ENCODE measurements at places on chromosomes 7 and 10.

DNA sequence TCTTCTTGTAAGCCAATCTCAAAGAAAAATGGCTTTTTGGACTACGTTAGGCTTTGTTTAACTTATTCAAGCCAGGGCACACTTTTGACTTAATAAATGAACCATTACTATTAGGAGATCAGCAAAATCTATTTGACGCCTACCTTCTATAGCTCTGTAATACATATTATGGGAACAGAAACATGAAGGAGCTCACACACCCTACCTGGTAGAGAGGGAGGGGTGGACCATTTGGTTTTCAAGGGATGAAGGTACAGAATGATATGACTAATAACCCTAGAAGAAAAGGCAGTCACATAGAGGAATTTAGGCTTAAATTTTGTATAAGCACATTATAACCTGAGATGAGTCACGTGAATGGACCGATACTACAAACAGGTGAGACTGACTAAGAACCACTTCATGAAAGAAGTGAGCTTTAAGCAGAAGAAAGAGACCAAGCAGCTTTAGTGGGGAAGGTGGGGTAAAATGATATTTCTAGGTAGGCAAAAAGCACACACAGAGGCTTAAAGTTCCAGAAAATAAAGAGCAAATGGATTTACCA is 106.8 kb upstream of the CTTNBP2 start:
- DNase-seq = no peak

- no peak for DNase-seq
Observed at GRCh38 chr7:67447297-67447696, 450.7 kb downstream of the TYW1 start.

- no peak for DNase-seq
Observed at GRCh38 chr7:7570584-7570983, 3.9 kb downstream of the MIOS start.

DNA sequence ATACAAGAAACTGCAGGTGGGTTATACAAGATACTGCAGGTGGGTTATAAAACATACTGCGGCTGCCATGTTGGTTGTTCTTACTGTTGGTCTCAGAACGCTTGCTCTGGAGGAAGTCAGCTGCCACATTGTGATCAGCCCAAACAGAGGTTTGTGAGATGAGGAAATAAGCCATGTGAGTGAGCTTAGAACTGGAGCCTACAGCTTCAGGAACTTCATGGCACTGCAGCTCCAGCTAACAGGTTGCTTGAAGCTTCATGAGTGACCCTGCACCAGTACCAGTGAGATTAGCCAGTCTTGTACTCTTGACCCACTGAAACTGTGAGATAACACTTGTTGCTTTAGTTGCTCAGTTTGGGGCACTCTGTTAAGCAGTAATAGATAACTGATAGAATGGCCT is 74.5 kb upstream of the PRKCQ start:
- DNase-seq = no peak

DNA sequence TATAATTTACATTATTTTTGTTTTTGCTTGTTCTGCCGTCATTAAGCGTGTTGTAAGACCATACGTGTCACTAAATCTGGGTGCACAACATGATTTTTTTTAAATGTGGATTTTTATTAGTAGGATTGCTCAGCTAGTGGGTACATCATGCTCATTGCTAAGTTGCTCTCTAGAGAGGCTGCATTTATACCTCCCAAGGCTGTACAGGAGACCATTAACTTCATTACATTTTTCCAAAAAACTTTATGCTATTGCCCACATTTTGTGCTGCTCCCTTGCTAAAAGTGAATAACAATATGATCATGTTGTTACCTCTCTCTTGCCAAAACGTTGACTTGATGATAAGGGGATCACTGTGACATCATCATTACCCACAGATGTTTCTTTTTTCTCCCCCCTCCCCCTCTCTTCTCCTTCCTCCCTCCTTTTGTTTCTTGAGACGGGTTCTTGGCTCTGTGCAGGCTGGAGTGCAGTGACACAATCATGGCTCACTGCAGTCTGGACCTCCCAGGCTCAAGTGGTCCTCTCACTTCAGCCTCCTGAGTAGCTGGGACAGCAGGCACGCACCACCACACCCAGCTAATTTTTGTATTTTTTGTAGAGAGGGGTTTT is 65.1 kb downstream of the BMPR1A start:
- DNase-seq = no peak
